ENCODE measurements at places on chromosomes 5 and 9.

DNA sequence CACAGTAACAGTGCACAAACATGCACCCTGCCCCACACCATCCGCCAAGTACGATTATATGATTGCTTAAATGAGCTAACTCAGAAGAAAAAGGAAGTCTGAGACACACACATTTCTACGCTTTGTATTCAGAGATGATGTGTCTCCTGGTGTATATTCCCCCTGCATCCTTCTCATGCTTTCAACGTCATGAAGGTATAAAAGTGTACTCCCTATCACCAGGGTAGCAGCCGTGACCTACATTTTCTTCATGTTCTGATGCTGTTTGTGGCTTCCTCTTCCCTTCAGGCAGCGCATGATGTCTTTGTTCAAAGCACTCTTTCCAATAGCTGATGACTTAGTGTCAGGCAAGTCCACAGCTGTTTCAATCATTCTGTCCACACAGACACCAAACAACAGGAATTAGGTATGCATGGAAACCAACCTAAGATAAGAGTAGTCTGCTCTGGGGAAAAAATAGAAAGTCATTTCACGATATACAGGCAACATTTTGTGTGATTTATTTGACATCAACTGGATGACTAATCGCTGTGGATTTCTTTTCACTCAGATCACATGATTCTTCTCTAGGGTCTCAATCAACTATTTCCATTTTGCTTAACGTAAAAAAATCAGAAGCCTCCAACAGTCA lies 269.4 kb upstream of the PTGER4 start:
- no peaks in the 10 kb centered on the region for H3K4me1 ChIP-seq
- H3K36me3 ChIP-seq = no peaks in the 10 kb centered on the region
- H3K4me3 ChIP-seq = no peak overlapping the region
- DNase-seq = no peak
- H3K27me3 ChIP-seq = no peaks in the 10 kb centered on the region
- no peak overlapping the region for H3K27ac ChIP-seq

DNA sequence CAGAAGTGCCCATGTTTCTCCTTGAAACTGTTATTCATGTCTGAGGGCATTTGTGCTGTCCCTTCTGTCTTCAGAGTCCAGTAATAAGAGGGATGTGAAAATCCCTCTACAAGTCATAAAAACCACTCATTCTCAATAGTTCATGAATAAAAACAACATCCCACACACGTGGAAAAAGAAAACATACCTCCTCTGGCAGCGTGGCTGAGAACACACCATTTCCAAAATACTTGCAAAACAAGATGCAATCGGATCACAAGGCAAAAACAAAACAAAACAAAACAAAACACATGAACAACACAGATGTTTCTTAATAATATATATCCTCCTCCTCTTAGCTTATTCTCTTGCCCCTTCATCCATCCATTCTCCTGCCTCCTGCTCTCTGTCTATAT lies 71.0 kb upstream of the EQTN start:
- no peaks in the 10 kb centered on the region for H3K36me3 ChIP-seq
- peak; percentile 50 for DNase-seq
- H3K4me1 ChIP-seq = peaks cover 13% of the 10 kb centered on the region
- H3K27me3 ChIP-seq = no peaks in the 10 kb centered on the region
- H3K4me3 ChIP-seq = no peak overlapping the region

- no peak for DNase-seq
- no peaks in the 10 kb centered on the region for H3K27me3 ChIP-seq
- no peaks in the 10 kb centered on the region for H3K36me3 ChIP-seq
- H3K4me3 ChIP-seq = no peak overlapping the region
Measured at GRCh38 chr9:135590486-135591079, 29.0 kb downstream of the PAEP start.

- H3K27me3 ChIP-seq = no peaks in the 10 kb centered on the region
- peak; percentile 88 for DNase-seq
- peaks cover 50% of the 10 kb centered on the region for H3K4me1 ChIP-seq
- H3K36me3 ChIP-seq = peaks cover 29% of the 10 kb centered on the region
Measured at GRCh38 chr9:114282926-114283325, 40.0 kb upstream of the ORM1 start.

DNA sequence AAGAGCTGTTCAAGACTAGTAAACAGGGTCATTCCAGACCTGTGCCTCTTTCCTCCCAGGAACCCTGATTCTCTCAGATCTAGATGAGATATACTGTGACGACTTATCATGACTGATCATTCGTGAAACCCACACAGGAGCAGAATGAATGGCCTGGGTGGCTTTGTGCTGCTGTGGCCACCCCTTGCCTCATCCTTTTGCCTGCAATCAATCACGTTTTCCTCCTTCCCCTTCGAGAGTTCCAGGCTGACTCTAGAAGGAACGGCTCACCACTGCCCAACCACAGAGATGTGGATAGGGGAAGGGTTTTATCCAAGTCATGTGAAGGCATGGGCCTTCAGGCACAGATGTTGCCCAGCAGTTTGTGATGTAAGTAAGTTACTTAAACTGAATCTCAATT lies 5.8 kb downstream of the ANXA6 start:
- no peak overlapping the region for H3K4me3 ChIP-seq
- peaks cover 19% of the 10 kb centered on the region for H3K36me3 ChIP-seq
- no peak for DNase-seq

DNA sequence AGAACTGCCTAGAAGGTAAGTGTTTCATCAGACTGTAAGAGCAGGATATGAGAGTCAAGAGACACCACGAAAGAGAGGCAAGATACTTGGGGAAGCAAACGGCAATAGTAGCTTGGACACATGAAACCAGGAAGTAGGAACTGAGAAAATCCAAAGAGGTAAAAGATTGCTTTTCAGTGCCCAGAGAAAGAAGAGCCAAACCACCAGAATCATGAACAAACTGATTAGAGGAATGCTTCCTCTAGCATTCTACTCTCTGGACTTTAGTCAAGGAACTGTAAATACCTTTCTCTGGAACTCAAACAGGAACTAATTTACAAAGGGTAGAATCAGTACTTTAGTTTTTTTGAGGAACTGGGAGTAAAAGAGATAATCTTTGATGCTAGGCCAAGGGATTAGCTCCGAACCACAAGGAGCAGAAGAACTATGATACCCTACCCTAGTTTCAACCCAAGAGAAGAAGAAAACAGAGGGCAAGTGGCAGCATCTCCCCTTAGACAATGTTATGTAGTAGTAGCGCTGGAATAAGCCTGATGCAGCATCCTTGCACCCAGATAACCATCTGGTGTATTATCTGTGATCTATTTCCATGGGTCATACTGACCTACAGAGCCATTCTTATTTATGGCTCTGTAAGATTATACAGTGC lies 41.3 kb downstream of the EFCAB9 start:
- no peaks in the 10 kb centered on the region for H3K4me1 ChIP-seq
- H3K27ac ChIP-seq = no peak overlapping the region
- H3K4me3 ChIP-seq = no peak overlapping the region
- no peak for DNase-seq
- H3K36me3 ChIP-seq = peaks cover 9% of the 10 kb centered on the region
- H3K27me3 ChIP-seq = no peaks in the 10 kb centered on the region

- H3K27me3 ChIP-seq = no peaks in the 10 kb centered on the region
- H3K27ac ChIP-seq = no peak overlapping the region
- H3K36me3 ChIP-seq = no peaks in the 10 kb centered on the region
- H3K4me3 ChIP-seq = no peak overlapping the region
Measured at GRCh38 chr5:168676501-168676900, 97.3 kb upstream of the PANK3 start.

- H3K4me3 ChIP-seq = no peak overlapping the region
- no peaks in the 10 kb centered on the region for H3K4me1 ChIP-seq
- DNase-seq = no peak
- H3K36me3 ChIP-seq = no peaks in the 10 kb centered on the region
- H3K27me3 ChIP-seq = no peaks in the 10 kb centered on the region
Measured at GRCh38 chr5:118486647-118487225, 501.6 kb downstream of the DTWD2 start.

DNA sequence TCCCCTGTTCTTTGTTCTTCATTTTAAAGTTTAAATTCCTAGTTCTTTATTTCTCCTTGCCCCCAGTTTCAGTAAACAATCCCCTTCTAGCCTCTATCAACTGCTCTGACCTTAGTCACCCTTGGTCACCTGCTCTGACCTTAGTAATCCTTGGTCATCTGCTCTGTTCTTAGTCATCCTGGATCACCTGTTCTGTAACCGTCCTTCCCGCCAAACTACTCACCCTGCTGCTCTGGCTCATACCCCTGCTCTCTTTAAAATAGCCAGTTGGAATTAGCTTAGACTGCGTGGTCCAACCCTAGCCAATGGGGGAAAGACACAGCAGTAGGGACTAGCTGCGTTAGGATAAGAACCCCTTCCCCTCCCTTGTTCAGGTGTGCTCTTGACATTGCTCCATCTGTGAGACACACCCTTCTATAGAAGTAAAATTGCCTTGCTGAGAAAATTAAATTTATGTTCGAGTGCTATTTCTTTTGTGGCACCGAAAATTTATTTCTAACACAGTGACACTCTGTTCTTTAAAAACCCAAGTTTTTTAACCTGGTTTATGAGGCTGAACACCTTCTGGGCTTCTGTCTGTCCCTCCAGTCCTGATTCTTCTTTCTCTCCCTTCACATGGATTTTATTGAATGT lies 3.8 kb downstream of the PRRC1 start:
- no peaks in the 10 kb centered on the region for H3K27me3 ChIP-seq
- no peaks in the 10 kb centered on the region for H3K4me1 ChIP-seq
- no peak overlapping the region for H3K27ac ChIP-seq
- no peak overlapping the region for H3K4me3 ChIP-seq

GRCh38 chr9:113569472-113570060 lies 106.0 kb downstream of the RGS3 start:
- no peak for DNase-seq
- peaks cover 47% of the 10 kb centered on the region for H3K4me1 ChIP-seq
- H3K27ac ChIP-seq = no peak overlapping the region
- no peak overlapping the region for H3K4me3 ChIP-seq
- no peaks in the 10 kb centered on the region for H3K27me3 ChIP-seq

- no peak for DNase-seq
- no peak overlapping the region for H3K4me3 ChIP-seq
- H3K4me1 ChIP-seq = no peaks in the 10 kb centered on the region
- H3K27me3 ChIP-seq = no peaks in the 10 kb centered on the region
- no peak overlapping the region for H3K27ac ChIP-seq
Measured at GRCh38 chr5:92508271-92508670, 1072.7 kb downstream of the NR2F1-AS1 start.

- no peaks in the 10 kb centered on the region for H3K27me3 ChIP-seq
- H3K27ac ChIP-seq = no peak overlapping the region
- no peak overlapping the region for H3K4me3 ChIP-seq
- H3K36me3 ChIP-seq = no peaks in the 10 kb centered on the region
- no peak for DNase-seq
Measured at GRCh38 chr5:5158472-5158895, 18.4 kb downstream of the ADAMTS16 start.

DNA sequence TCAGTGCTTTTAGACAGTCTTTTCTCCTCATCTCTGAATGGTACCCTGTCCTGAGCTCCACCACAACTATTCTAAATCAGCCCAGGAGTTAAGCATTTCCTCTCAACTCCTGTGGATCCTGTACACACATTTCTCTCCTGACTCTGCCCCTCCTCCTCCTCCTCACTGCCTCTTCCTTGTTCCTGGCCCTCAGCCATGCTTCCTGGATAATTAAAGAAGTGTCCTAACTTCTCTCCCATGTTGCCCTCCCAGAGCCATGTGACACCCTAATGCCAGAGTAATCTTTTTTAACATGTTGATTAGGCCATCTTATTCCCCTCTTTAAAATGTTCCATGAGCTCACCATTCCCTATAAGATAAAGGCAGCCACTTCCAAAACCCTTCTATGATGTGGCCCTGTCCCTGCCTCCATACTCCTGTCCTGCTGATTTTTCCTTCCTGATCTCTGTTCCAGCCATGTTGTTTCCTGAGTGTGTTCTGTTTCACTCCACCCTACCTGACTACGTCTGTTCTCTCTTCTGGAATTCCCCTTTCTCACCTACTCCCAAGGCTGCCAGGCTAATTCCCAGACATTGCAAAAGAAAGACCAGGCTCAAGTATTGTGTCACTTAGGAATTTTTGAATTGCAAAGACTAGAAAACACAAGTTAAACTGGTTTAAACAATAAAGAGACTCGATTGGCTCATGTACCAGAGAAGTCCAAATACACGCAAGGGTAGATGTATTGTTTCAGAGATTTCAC lies 295.2 kb downstream of the MAST4 start:
- DNase-seq = no peak
- no peaks in the 10 kb centered on the region for H3K27me3 ChIP-seq
- no peaks in the 10 kb centered on the region for H3K36me3 ChIP-seq
- H3K27ac ChIP-seq = no peak overlapping the region
- no peak overlapping the region for H3K4me3 ChIP-seq
- H3K4me1 ChIP-seq = no peaks in the 10 kb centered on the region

GRCh38 chr9:96491079-96491879 lies 41.3 kb downstream of the HABP4 start:
- no peaks in the 10 kb centered on the region for H3K27me3 ChIP-seq
- peaks cover 70% of the 10 kb centered on the region for H3K36me3 ChIP-seq
- H3K27ac ChIP-seq = peak overlapping the region; percentile 50
- no peak overlapping the region for H3K4me3 ChIP-seq
- peaks cover 13% of the 10 kb centered on the region for H3K4me1 ChIP-seq

DNA sequence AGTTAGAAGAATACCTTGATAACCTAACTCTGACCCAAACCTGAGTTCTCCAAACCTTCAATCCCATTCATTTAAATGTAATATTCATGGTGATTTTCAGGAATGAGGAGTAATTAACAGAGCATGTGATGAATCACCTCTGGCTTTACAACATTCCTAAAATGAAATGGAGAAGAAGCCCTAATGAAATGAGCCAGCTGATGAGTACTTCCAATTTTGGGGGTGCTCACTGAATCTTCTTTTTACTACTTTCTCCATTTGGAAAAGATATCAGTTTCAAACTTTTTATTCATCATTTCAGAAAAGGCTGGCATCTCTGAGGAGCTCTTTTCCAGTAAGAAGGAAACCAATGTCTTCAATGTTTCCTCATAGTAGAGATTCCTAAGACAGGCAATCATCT lies 2.9 kb upstream of the SPINK5 start:
- no peaks in the 10 kb centered on the region for H3K4me1 ChIP-seq
- DNase-seq = no peak
- H3K4me3 ChIP-seq = no peak overlapping the region
- no peaks in the 10 kb centered on the region for H3K27me3 ChIP-seq
- H3K27ac ChIP-seq = no peak overlapping the region
- H3K36me3 ChIP-seq = no peaks in the 10 kb centered on the region

DNA sequence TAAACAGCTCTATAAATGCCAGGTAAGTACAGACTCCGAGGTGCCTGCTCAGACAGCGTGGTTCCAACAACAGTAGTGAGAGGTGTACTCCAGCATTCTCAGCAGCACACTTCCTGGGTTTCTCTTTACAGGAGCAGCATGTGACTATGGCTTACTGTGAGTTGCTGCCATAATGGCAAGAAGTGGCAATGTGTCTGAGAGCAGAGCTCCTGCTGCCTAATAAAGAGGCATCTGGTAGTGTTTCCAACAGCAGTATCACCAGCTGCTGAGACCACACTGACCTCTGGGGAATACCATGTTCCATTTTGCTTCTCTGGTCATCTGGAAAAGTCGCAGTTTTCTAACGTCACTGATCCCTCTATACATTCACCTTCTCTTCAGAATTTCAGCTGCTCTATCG lies 398.2 kb downstream of the SLCO4C1 start:
- no peaks in the 10 kb centered on the region for H3K4me1 ChIP-seq
- H3K4me3 ChIP-seq = no peak overlapping the region
- no peaks in the 10 kb centered on the region for H3K27me3 ChIP-seq
- H3K27ac ChIP-seq = no peak overlapping the region

- DNase-seq = peak; percentile 56
- no peaks in the 10 kb centered on the region for H3K36me3 ChIP-seq
- H3K27ac ChIP-seq = no peak overlapping the region
- no peaks in the 10 kb centered on the region for H3K4me1 ChIP-seq
Measured at GRCh38 chr5:26761446-26761845, 276.9 kb downstream of the CDH9 start.

All from spinal cord (tissue), 10 donors.